AG10803 (cell line): ENCODE measurements at places on chromosomes 7 and 10.

DNA sequence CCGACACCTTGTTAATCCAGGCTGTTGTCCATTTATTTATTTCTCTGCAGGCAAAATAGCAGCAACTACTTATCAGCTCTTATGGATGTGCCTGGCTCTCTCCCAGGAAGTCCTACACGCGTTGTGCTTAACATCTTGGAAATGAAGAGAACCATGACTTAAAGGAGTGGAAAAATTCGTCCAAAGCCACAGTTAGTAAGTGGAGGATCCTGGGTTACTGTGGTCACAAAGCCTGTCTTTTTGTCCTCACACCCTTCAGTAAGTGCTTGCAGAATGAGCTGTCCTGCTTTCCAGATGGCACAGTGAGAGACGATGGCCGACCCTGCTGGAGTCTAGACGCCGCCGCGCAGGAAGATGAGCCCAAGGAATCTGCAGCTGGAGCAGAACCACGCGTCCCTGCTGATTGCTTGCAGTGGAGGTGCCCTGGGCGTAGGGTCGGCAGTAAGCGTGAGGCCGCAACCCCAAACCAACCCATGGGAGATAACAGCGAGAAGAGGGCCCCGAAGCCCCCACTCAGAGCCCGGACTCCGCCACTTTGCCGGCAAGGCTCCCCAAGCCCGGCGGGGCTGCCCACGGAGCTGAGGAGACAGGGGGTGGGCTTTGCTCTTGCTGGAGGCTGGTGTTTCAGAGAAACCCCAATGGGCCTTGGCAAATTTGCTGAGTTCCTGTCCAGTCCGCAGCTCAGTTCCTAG, 178.6 kb downstream of the CXCL12 start:
- DNase-seq: peak; percentile 58

DNA sequence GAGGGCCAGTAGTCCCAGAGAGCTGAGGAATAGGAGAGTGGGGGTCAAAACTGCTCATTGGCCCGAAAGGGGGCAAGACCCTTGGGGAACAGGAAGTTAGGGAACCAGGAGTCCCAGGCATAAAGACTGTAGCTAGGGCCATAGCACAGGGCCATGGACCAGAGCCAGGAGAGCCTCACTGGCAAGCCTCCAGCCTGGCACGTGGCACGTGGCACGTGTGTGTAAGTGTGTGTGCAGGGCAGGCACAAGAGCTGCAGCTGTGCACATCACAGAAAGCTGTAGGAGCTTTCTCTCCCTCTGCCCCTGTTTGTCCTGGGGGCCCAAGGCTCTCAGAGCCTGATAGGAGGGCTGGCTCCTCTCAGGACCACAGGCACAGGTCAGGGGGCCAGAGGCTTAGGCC, 47.8 kb upstream of the SLF2 start:
- no peak for DNase-seq

GRCh38 chr7:52352013-52352981, 683.1 kb upstream of the POM121L12 start:
- no peak for DNase-seq

- no peak for DNase-seq
Observed at GRCh38 chr7:98624846-98625420, 7.8 kb downstream of the NPTX2 start.

DNA sequence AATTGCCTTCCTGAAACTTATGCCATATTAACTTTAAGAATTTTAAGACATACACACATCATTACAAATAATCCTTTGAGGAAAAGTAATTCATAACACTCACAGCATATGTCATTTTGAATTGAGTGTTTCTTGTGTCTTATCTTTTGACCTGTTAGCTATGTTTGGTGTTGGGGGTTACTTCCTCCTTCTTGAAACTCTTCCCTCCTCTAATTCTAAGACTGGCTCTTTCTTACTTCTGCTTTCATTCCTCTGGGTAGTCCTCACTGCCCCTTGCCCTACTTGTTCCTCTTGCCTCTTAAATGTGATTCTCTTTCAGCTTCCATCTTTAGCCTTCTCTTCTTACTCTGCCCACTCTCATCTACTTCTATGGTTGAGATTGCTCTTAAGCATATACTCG, 28.3 kb upstream of the PIP4K2A start:
- DNase-seq: no peak

DNA sequence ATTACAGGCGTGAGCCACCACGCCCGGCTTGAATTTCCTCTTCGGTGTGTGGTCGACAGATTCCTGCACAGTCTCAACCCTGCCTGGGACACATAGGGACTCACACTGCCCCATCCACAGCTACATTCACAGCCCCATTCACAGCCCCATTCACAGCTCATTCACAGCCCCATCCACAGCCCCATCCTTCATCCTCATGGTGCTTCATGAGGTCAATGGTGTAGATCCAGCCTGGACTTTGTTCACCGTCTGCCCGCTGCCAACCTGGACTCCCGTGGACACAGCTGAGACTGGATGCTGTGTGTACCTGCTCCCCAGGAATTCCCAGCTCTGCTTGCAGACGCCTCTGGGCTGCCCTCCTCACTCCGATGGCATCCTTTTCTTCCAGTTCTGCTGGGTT, 5.2 kb downstream of the IDI2 start:
- no peak for DNase-seq

DNA sequence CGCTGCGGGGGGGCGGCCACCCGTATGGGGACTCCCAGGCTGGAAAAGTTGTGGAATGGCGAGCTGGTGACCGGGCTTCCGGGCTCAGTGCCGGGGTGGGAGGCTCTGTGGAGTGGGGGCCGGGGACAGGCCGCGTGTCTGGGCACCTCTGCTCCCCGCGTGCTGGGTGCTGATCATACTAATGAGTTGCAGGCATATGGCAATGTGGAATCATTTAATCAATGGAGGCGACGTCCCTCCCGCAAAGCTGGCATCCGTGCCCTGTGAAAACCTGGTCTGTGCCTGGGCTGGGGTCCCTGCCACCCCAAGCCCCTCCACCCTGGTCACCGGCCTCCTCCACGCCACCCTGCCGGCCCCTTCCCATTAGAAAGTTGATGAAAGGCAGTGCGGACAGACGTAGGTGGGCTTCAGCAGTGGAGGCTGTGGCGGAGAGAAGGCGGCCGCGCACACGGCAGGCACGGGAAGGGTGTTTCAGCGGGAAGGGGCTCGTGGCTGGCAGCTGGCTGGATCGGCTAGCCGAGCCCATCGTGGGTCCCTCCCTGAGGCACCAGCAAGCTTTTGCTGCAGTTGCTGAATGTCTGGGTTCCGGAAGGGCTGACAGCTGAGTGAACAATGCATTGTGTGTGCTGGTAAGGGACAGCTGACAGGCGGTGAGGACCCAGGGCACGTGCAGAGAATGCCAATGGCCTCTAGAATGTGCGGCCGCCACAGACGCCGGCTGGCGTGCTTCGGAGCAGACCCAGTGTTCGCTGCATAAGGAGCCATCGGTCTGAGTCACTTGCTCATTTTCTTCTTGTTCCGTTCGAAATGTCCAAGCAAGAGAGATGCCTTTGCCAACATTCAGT, 1.5 kb downstream of the ADGRA1 start:
- no peak for DNase-seq

GRCh38 chr7:157412021-157412443, 75.2 kb downstream of the DNAJB6 start:
- peak; percentile 74 for DNase-seq

- DNase-seq: no peak
Observed at GRCh38 chr7:148419856-148420832, 170.4 kb upstream of the C7orf33 start.

DNA sequence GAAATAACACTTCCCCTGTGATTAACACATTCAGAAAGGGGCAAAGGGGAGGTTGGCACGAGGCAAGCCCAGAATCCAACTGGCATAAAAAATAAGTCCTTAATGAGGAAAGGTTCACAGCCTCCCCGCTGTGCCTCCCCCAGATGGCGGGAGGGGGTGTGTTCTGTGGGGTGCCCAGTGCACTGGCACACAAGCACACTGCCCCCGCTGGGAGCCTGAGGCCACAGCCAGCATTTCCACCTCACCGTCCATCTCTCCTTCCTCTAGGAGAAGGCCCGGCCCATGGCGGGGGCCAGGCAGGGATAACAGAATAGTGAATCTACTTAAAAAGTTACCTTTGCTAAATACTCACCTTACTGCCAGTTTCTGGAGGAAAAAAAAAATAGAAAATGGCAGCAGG, 43.2 kb downstream of the PRKAG2 start:
- DNase-seq: no peak

DNA sequence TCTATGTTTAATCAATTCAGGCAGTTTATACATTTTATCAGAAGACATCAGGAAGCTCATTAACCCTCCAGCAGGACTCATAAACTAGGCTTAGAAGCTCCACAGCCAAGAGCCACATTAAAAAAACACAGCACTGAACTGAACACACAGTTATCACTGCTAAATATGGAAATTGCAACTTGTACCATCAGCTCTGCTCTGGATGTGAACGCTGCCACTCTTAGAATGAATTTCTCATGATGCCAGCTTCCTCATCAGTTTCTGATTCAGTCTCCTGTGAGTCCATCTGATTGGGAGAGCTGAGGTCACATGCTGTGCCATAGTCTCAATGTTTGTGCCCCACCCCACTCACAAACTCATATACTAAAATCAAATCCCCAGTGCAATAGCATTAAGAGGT, 17.1 kb upstream of the ING3 start:
- DNase-seq: no peak

DNA sequence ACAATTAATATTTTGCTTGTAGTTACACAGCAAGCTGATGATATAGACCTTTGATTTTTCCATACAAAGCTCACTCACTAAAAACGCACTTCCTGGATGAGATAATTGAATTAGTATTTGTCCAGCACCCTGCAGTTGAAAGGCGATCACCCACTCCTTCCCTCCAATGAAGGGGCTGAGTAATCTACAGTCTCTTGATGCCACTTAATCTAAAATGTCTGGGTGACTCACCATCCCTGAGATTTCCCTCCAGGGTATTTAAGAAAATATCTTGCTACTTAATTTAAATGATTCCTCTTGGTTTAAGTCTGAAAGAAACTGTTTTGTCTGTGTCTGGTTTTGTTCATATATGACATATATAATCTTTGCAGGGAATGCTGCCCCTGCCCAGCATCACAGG, 515.3 kb downstream of the GRID1 start:
- DNase-seq: no peak

GRCh38 chr7:27260211-27260610, 17.6 kb downstream of the EVX1 start:
- no peak for DNase-seq

GRCh38 chr7:83148776-83149175, 13.9 kb downstream of the PCLO start:
- no peak for DNase-seq

DNA sequence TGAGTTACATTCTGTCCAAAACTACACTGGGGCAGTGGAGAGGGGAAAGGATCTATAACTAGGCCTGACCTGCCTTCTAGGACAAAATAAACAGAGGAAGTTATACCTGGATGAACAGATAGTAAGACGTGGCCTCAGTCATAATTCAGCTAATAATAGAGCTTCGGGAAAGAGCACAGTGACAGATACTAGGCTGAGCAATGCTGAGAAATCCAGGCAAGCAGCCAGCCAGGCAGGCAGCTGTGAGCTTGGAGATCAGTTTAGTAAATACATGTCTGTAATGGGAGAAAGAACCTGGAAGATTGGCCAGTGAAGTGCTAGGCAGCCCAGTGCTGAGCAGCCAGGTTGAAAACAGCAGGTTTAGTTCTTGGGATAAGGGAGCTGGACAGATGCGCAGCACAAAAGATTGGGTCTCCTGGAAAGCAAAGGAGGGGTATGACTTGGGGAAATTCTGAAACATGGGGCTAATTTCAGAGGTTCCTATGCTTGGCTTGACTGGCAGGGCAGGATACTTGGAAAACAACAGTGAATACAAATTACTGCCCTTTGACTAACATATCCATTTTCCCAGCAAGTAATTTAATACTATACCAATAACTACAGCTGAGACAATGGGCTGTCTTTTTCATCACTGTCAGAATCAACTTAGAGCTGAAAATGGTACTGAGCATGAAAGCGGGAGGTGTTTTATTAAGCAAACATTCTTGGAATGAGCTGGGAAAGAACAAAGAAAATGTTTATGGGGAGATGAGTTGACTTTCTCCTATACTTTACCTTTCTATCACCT, 140.8 kb downstream of the DGKB start:
- DNase-seq: peak; percentile 82

DNA sequence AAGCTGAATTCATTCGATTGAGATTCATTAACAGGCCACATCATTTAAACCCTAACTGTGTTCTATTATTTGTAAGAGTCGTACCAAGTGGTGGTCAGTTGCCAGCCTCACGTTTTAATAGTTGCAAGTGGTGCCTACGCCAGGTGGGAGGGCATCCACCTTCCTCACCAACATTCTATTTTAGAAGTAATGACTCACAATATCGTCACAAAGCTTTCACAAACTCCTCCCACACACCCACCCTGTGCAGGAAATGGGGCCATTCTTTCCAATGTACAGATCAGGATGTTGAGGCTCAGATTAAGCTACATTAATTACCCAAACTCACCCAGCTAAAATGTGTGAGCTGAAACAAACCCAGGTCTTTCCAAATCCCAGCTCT, 77.3 kb upstream of the SAMD8 start:
- DNase-seq: no peak

GRCh38 chr7:3910054-3910453, 609.0 kb downstream of the SDK1 start:
- DNase-seq: no peak

- no peak for DNase-seq
Observed at GRCh38 chr7:27883696-27884095, 143.7 kb downstream of the TAX1BP1 start.

GRCh38 chr7:135801045-135801693, 52.6 kb upstream of the FAM180A start:
- DNase-seq: peak; percentile 72

DNA sequence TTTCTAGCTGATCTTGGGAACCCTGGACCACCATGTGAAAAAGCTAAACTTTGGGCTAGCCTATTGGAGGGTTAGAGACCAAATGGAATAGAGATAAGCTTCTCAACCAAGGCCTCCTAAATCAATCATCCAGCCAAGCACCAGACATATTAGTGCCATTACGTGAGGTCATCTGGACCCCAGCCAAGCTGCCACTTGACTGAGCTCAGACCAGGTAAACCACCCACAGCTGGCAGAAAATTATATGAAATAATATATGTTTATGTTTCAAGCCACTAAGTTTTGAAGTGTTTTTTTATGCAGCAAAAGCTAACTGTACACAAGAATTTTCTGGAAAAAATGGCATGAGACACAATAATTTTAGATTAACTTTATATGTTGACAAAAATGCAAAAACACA, 82.6 kb upstream of the PCGF5 start:
- no peak for DNase-seq

DNA sequence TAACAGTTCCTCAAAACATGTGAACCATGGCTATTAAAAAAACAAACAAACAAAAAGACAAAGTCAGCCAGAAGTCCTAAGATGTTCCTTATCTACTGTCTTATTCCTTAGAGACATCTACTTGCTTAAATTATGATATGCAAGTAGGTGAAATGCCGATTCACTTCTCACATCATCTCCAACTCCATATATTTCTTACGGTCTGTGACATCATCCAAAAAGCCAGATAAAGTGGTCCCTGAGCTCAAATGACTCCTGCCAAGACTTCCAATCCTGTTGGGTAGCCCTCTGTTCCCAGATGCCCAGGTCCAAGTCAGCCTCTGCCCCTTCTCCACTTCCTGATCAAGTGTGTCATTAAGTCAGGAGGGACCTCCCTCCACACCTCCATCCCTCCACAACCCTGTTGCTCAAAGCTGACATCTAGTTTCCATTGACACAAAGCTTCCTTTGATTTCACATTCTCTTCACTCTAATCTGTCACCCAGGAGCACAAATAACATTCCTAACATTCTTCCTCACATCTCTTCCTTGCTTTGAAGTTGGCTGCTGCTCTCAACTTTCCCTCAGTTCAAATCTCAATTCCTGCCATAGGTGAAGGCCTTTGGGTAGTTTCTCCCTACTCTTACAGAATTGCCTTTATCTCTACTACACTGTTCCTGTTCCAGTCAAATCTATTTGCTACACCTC, 56.1 kb upstream of the PDLIM1 start:
- DNase-seq: peak; percentile 9
